Cortex of kidney (tissue), 1 donor: ENCODE measurements at places on chromosomes 5 and 9.

- no peak for DNase-seq
Measured at GRCh38 chr5:139839918-139840317, 44.3 kb downstream of the PSD2 start.

DNA sequence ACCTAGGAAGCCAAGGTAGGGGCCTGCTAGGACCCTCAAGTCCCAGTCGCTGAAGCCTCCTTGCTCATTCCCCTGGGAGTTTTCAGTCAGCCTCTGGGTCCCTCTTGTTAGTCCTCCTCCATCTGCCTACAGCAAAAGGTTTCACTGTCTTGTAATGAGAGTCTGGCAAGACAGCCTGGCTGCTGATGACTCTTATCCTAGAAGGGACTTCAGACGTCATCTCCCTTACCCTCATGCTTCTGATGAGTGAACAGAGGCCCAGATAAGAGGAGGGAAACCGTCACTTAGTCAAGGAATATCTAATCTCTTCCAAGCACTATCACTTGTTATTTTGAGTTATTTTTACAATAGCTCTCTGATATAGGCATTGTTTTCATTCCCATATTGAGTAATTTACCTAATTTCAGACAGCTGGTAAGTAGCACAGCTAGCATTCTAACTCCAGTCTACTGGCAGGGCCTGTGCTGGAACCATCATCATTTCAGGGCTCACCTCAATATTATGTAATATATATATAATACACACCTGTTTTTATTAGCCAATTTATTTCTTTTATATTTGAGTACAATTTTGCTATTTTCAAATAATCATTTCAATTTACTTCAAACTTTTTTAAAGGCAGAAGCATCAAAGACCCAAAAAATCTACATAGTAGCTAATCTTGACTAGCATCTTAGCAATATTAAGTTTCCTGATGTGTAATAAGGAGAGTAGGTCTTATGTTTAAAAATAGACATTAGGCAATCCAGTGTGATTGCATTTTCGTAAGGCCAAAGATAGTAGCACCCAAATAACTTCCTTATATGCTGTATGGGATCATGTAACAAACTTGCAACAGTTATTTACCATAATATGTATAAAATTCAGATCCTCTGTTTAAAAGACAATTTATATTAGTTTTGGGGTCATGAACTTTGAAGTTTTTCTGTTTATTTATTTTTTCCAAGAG lies 7.9 kb downstream of the CMYA5 start:
- DNase-seq, result no peak

- DNase-seq, result no peak
Measured at GRCh38 chr5:57414857-57415256, 67.8 kb downstream of the ACTBL2 start.

GRCh38 chr9:8558176-8558575 lies 758.6 kb upstream of the DMAC1 start:
- DNase-seq, result no peak

DNA sequence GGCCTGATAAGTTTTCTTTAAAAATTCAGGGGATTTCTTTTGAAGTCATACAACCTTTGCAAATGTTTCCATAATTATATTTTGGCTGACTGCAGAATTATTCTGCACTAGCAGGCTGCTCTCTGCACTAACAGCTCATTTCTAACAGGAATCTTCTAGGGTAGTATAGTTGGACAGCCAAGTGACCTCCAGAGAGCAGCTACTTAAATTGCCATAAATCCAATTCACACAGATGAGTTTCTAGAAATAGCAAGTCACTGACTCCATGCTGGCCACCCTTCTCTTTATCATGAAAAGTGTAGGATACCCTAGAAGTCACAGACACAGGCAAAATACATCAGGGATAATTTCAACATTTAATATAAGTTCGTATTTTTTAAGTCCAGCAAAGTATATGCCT lies 110.9 kb upstream of the TARS1 start:
- no peak for DNase-seq
